EH (cell line): ENCODE measurements at places on chromosomes 2 and 18.

GRCh38 chr2:27105981-27106380, 12.9 kb downstream of the CGREF1 start:
- DNase-seq = peak; percentile 21

DNA sequence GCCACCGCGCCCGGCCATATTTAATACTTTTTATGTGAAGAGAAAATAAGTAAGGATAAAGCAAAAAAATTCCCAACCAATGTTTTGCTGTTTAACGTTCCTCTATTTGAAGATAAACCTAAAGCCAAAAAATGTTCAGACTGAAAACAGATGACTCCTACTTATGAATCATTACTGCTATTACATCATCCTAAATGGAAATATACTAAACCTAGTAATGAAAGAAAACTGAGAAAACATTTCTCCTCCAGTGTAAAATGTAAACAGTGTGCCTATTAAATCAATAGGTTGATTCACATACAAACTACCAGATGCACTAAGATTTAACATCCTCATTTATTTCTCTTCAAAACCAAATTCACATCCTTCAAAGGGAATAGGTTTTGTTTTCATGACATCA, 43.5 kb downstream of the CWC22 start:
- peak; percentile 65 for DNase-seq

DNA sequence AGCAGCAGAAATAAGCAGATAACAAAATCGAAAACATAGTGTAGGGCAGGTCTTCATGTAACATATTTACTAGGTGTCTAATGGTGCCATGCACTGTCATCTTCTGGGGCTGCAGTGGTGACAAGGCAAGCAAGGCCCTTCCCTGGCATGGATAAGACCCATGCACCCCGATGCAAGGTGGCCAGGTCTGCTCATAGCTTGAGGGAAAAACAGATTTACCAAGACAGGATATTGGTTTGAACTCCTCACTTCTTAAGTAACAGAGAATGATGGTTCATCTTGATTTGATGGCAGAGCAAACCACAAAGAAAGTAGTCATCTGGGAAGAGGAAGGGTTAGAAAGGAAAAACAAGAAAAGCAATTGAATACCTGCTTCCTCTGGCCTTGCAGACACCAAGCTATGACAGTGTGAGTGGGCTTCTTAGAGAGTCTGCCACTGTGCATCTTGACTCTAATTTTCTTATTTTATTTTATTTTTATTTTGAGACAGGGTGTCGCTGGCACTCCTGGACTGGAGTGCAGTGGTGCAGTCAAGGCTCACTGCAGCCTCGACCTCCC, 35.8 kb upstream of the EML6 start:
- DNase-seq = no peak

DNA sequence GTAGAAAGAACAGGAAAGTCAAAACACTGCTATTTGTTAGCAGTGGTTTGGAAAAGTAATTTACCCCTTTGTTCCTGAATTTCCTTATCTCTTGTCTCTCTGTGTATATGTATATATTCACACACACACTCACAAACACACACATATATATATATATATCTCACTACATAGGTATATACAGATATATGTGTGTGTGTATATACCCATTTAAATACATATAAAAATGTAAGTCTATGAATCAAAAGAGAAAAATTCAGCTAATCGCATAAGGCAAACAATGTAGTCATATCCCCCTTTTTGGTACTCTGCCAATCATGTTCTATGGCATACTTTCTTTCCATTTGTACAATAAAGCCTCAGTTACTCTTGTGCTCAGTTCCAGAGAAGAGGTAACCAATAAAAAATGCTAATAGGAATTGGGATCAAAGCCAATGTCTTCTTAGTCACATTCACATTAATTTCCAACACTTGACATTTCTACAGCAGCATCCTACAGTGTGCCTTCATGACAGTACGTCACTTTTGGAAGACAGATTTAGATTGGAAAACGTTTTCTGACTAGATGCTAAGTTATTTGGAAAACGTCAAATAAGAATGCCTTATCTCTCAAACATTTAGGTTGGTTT, 94.6 kb downstream of the MC4R start:
- DNase-seq = no peak

DNA sequence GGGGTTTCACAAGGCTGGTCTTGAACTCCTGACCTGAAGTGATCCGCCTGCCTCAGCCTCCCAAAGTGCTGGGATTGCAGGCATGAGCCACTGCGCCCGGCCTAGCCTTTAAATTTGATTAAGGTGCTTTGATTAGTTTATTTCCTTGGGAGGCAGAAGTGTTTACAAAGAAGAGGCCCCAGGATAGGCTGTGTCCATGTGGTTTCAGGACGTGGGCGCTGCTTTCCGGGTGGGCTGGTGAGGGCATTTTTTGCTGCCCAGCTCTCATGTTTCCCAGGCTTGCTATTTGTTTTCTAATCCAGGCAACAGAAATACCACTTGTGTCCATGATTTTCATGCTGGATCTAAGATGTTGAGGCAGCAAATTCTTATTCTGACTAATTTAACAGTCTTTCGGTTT, 124.2 kb downstream of the SH3RF3 start:
- no peak for DNase-seq
